ENCODE measurements at places on chromosomes 2 and 18.

GRCh38 chr18:8699948-8700347 lies 5.4 kb upstream of the MTCL1 start:
- no peak for DNase-seq

DNA sequence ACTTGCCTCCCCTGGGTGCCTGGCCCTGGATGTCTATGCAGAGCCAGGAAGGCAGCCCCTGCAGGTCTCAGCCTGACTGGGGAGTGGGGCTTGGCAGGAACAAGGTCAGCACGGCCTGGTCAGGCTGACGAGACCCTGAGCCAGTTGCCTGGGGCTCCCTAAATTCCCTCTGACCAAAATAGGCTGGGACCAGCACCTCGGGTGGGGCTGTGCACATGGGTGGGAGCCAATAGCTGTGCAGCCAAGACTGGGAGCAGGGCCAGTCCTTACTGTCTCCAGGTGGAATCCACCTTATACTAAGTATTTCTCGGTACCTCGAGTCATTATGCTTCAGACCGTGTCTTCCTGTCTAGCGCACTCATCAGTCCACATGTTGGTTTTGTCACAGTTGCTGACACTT lies 11.4 kb upstream of the IL1R2 start:
- DNase-seq, result no peak

- no peak for DNase-seq
These were observed 33.7 kb upstream of the C18orf32 start for GRCh38 chr18:49520661-49521145.

DNA sequence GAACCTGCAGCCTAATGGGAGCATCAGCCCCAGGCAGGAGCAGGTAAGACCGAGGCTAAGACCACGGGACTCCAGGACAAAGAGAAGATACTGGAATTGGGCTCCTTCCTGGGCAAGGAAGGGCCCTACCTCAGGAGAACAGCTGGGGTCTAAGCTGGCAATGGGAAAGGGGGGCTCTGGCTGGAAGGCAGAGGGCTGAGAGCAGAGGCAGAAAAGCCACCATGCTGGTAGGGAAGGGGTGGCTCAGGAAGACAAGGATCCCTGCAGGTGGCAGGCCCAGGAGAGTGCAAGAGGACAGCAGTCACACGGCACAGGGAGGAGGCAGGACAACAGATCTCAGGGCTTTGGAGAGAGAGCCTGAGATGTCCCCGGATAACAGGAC lies 203.5 kb downstream of the NDUFA10 start:
- no peak for DNase-seq

DNA sequence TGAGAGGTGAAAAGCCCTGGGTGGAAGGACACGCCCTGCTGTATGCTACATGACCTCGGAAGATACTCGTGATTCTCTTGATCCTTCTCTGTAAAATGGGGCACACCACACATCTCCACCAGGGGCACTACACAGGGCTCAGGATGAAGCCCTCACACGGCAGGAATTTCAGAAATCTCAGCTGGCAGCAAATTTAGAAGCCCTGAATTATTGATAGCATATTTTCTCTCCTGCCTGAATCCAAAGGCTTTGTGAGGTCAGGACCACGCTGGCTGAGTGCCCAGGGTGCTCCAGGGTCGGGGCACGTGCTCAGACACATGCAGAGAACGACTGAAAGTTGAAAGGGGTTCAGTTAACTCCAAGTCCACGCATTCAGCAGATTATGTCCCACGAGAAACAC lies 42.1 kb upstream of the GALR1 start:
- no peak for DNase-seq

DNA sequence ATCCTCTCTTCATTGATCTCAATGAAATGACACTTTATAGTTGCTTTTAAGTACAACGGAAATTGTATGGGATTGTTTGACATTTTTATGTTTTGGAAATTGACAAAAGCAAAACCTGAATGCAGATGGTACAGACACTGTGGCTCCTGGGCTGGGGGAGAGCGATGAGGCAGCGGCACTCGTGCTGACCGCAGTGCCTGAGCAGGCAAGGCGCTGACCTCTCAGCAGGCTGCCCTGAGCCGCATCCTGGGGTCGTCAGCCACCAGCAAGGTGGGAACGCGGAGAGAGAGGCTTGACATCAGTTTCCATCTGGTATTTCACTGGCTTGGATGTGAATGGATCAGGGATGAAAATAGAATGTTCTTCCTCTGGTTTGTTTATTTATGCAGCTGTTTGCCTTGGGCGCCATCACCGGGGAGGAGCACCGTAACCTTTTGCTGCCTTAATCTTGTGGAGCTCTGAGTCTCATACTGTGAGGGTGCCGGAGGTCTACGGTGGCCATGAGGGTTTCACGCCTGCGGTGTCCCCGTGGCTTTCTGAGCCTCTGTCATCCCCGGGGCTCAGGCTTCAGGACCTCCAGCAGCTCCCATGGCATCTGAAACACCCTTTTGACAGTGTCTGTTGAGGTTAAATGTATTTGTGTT lies 94.8 kb upstream of the TPO start:
- no peak for DNase-seq

GRCh38 chr2:218894151-218894879 lies 13.7 kb downstream of the WNT10A start:
- no peak for DNase-seq

DNA sequence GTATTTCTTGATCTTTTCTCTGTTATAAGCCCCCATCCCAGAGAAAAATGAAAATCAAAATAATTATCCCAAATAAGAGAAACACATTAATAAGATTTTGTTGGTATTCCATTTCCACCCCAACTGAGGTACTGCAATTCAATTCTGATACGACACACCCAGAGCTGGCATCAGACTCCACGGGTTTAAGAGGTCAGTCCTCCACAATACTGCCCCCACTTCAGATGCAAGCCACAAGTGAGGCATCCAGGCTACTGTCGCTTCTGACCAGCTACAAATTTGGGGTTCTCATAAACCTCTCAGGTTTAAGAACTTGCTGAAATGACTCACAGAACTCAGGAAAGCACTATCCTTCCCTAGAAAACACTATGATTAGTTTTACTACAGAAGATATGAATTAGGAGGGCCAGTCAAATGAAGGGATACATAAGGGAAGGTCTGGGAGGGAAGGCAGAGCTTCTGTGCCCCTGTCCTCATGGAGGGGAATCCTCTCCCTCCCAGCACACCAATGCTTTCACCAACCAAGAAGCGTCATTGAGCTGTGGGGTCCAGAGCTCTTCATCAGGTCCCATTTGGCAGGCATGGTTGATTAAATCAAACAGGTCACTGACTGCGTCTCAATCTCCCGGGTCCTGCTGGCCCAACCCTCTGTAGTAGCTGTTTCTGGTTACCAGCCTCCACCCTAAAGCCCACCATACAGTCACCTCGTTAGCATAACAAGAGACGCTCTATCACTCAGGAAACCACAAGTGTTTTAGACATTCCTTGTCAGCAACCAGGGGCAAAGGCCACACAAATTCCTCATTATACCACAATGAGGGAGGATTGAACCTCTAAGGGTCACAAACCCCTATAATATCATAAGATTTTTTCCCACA lies 46.2 kb downstream of the IWS1 start:
- DNase-seq, result no peak

- DNase-seq, result no peak
These were observed 110.1 kb downstream of the MREG start for GRCh38 chr2:215903203-215903602.

DNA sequence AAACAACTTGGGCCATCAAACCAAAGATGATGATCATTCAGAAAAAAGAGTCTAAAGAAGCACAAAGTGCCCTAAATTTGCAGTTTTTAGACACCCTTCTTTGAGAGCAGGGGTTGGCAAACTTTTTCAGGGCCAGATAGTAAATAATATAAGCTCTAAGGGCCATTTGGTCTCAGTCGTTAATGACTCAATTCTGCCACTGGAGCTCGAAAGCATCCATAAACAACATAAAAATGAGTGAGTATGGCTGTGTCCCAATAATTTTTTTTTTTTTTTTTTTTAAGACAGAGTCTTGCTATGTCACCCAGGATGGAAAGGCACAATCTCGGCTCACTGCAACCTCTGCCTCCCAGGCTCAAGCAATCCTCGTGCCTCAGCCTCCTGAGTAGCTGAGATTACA lies 152.3 kb downstream of the DTNB start:
- no peak for DNase-seq

GRCh38 chr2:214088536-214088935 lies 322.3 kb upstream of the VWC2L start:
- DNase-seq, result no peak

DNA sequence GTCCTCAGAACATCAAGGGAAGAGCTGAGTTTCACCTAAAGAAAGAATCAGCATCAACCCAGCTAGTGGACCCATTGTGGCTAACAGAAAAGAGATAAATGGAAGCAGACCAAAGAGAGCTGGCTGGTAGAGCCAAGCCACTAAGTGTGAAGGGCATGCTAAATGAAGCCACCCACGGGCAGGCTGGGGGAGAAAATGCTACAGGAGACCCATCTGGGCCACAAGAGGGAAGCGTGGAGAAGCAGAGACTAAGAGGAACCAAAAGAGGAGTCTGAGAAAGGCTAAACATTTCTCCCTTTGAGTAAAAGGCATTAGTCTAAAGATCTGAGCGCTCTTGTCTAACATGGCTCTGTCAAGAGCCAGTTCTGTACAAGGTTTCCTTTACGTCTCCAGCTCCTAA lies 15.8 kb downstream of the CWC22 start:
- DNase-seq, result no peak

- DNase-seq, result no peak
These were observed 325.1 kb downstream of the RNF144A start for GRCh38 chr2:7242189-7242867.

DNA sequence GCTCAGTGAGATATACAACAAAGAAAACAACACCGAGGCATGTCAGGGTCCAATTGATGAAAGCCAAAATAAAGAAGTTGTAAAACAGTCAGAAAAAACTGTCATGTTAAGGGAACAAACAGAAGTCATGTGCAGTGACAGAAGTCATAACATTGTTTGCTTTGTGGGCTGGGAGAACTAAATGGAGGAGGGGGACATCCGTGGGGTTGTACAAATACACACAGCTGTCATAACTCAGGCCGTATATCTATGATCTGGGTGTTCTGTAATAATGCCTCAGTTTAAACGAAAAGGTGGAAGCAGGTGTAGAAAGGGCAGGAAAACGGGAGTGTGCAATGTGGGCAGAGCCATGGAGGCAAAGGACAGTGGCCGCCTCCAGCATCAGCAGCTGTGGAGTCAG lies 27.3 kb downstream of the TIMM21 start:
- DNase-seq, result no peak

- DNase-seq, result no peak
These were observed 124.4 kb downstream of the INHBB start for GRCh38 chr2:120470041-120470965.

- DNase-seq, result no peak
These were observed 59.3 kb upstream of the CCDC68 start for GRCh38 chr18:55018602-55019001.

DNA sequence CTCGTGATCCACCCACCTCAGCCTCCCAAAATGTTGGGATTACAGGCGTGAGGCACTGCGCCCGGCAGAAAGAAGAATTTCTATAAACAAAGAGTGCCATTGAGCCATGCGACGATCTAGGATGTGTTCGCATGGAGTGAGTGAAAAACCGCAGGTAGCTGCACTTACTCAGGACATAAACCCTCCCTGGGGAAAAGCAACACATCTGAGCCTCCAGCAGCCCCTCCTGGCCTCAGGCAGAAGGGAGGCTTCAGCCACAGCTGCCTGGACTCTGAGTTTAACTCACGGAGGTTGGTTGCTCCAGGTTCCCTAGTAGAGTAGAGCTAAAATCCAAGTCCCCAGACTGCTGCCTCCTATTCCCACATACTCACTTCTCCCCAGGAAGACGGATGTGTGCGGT lies 11.3 kb upstream of the STK25 start:
- DNase-seq, result no peak

GRCh38 chr2:60885683-60886082 lies 4.3 kb downstream of the REL start:
- no peak for DNase-seq

All from stimulated activated CD4-positive, alpha-beta T cell treated with anti-CD3 and anti-CD28 coated beads, TNF-alpha, amount 100 ng/mL, for 48 hours (primary cell).